ENCODE measurements at places on chromosomes 16 and 17. TPM values are rescaled to one million over a fixed set of nuclear protein-coding genes. Genes with fewer than 3 reads are reported as not detected.

DNA sequence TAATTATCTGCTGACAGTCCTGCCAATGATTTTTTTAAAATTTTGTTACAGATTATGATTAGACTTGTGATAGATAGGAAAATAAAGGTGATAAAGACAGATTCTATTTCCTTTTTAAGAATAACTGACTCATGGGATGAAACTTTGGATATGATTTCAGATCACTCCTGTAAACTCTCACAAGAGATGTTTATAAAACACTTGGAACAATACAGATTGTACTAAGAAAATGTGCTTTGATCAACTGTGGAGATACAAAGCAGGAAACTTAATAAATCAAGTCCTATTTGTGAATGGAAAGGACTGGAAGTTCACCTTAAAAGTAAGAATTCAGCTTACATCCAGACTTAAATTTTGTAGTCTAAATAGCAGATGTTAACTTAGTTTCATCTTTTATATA lies 21.4 kb downstream of the MRTFB start:
- DNase-seq: no peak

DNA sequence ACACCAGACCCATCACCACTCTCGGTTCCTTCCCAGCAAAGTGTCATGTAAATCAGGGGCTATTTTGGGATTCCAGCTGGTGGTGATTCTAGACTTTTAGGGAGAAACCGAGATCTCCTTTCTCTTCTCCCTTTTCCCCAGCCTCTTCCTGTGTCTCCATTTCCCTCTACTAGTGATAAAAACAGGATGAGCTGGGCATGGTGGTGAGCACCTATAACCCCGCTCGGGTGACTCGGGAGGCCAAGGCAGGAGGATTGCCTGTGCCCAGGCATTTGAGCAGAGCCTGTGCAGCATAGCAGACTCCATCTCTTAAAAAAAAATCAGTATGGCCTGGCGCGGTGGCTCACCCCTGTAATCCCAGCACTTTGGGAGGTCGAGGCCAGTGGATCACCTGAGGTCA lies 6.1 kb downstream of the TBX21 start:
- DNase-seq: no peak

Gene XYLT1
- total RNA-seq: 14.7 TPM

Gene KCNG4
- total RNA-seq: not detected

Gene PPM1D
- 12.2 TPM for total RNA-seq

- no peak for DNase-seq
These were observed 68.2 kb downstream of the LYRM1 start for GRCh38 chr16:20968765-20969164.

DNA sequence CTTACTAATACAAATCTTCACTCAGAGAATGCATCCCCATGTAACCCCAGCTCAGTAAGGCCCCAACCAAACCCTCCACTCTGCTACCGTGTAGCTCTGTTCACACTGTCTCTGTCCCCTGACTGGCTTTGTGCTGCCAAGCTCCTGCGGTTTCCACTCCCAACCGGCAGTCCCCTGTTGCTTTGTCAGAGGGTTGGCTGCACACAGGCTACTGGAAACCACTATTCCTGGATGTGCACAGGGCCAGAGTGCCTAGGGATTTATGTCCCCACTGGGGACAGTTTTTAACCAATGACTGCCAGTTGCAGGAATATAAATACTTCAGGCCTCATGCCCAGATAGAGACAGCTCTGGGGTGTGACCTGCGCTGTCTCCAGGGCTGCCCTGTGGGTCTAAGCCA lies 157.1 kb upstream of the C16orf82 start:
- no peak for DNase-seq

DNA sequence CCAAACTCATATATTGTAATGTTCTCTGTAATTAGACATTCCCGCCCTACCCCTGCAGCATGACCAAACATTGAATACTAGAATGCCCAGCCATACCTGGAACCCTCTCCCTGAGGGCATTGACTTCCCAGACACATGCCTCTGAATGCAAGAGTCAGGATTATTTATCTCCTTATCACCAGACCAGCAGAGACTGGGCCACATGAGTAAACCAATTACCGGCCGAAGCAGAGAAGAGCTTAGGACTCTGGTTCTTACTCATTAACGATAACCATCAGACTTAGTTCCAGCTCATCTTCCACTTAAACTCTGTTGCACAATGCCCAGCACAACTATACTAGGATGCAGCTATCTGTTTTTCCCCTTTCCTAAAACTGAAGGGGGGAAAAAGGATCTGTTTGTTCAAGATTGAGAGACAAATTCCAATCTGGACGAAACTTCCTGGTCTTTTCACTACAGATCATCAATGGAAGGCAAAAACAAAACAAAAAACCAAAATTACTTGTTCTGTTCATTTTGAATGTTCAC lies 88.2 kb upstream of the CORO6 start:
- DNase-seq: no peak

DNA sequence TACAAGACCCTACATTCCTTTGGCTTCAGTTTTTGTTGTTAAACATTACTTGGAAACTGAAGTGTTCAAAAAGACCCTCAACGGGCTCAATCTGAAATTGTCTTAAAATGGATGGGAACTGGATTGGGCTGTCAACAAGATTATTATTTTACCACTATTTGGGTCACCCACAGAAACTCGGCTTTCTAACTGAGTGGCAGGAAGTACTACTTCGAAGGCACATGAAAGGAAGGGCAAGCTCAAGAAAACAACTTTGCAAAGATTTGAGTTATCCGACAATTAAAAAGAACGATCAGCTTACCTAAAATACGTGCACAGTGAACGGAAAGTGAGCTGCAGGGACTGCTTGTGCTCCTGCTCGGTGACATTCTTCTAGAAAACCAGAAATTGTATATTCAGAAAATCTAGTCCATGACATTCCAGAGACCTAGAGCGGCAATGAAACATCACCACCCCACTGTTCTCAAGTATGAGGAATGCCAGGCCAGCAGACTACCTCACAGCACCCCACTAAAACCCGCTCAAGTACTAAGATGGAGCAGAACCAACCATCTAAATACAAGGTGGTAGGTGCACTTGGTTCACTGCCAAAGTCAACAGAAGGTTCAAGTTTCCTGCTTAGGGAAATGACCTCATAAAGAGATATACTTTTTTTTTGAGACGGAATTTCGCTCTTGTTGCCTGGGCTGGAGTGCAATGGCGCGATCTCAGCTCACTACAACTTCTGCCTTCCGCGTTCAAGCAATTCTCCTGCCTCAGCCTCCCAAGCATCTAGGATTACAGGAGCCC lies 60.5 kb downstream of the ZZEF1 start:
- DNase-seq: no peak

Gene PRAC2
- not detected for total RNA-seq

- DNase-seq: no peak
These were observed 47.5 kb downstream of the STAT3 start for GRCh38 chr17:42340691-42341127.

GRCh38 chr16:28285649-28286048 lies 6.7 kb upstream of the SBK1 start:
- DNase-seq: no peak

Measured in skin of body (tissue), 3 donors.